T-helper 17 cell (primary cell): ENCODE measurements at places on chromosomes 2 and 18.
A peak's percentile ranks its signal among the peaks of the same experiment; 100 is the strongest.

DNA sequence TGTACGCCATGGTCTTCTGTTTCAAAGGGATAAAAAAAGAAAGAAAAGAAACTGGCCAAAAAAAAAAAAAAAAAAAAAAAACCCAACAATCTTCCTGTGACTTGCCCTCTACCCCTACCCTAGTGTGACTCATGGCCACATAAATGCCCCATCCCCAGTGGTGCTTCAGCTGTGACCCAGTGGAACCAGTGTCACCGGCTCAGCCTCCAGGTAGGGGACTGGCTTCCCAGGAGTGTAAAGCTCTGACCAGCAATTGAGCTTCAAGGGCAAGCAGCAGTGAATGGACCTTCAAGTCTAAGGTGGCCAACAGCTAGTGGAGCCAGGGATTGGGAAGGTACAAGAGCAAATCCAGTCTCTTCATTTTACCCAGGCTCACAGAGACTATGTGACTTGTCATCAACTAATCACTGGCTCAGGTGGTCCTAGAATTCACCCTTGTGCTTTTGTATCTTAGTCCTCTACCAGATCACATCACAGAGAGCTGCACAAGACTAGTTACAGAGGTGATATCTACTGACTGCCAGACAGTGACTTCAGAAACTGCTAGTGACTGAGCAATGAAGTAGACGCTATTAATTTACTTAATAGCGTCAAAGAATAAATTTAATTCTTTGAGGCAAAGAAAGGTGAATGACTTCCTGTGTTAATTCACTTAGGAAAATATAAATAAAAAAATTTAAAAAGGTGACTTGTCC, 1.3 kb upstream of the TGFBRAP1 start:
- H3K36me3 ChIP-seq = no peaks in the 10 kb centered on the region
- no peaks in the 10 kb centered on the region for H3K27me3 ChIP-seq
- H3K4me1 ChIP-seq = peaks cover 23% of the 10 kb centered on the region
- no peak for DNase-seq
- peak overlapping the region; percentile 95 for H3K27ac ChIP-seq

- H3K36me3 ChIP-seq = no peaks in the 10 kb centered on the region
- H3K27ac ChIP-seq = peak overlapping the region; percentile 53
- peak overlapping the region; percentile 71 for H3K4me3 ChIP-seq
- H3K27me3 ChIP-seq = peaks cover 62% of the 10 kb centered on the region
- peaks cover 5% of the 10 kb centered on the region for H3K4me1 ChIP-seq
- no peak for DNase-seq
Observed at GRCh38 chr2:235666213-235666781, 172.5 kb downstream of the AGAP1 start.

- no peak for DNase-seq
- no peaks in the 10 kb centered on the region for H3K36me3 ChIP-seq
- H3K27ac ChIP-seq = no peak overlapping the region
- no peaks in the 10 kb centered on the region for H3K27me3 ChIP-seq
Observed at GRCh38 chr18:29912351-29912750, 1130.2 kb downstream of the DSC3 start.

- no peak overlapping the region for H3K27ac ChIP-seq
- no peaks in the 10 kb centered on the region for H3K27me3 ChIP-seq
- no peaks in the 10 kb centered on the region for H3K36me3 ChIP-seq
- DNase-seq = no peak
- no peak overlapping the region for H3K4me3 ChIP-seq
- no peaks in the 10 kb centered on the region for H3K4me1 ChIP-seq
Observed at GRCh38 chr2:57207191-57207590, 839.4 kb upstream of the VRK2 start.

GRCh38 chr2:50831676-50832075, 200.3 kb downstream of the NRXN1 start:
- no peaks in the 10 kb centered on the region for H3K27me3 ChIP-seq
- no peak overlapping the region for H3K27ac ChIP-seq
- no peak overlapping the region for H3K4me3 ChIP-seq
- no peak for DNase-seq
- no peaks in the 10 kb centered on the region for H3K4me1 ChIP-seq
